ENCODE measurements at places on chromosomes 3 and 15. TPM values are rescaled to one million over a fixed set of nuclear protein-coding genes. Genes with fewer than 3 reads are reported as not detected.

DNA sequence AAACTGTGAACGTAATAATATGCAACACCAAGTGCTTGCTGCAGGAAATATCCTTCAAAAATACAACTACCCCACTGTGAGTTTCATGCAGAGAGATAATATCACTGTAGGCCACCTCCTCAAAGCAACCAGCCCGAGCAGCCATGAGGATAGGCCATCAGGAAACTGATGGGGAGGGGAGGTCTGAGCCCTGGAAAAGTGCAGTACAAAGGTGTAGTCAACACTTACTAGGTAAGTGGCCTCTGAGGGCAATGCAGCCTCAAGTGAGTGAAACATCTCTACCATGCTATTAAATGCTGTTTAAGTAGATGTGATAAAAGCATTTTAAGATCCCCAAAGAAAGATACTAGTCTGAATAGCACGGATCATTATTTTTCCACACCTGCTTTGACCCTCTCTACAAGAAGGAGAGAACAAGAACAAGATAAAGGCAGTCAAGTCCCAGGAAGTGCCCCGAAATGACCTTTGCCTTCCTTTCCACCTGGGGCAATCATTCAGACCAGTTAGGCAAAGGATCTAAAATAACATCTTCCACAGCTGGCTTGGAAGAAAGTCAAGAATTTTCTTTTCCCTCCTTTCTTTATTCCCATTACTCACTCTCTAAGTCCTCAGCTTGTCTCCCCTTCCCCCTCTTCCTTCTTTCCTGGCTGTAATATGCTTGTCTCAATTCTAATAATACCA, 62.8 kb downstream of the FMN1 start:
- DNase-seq = no peak

DNA sequence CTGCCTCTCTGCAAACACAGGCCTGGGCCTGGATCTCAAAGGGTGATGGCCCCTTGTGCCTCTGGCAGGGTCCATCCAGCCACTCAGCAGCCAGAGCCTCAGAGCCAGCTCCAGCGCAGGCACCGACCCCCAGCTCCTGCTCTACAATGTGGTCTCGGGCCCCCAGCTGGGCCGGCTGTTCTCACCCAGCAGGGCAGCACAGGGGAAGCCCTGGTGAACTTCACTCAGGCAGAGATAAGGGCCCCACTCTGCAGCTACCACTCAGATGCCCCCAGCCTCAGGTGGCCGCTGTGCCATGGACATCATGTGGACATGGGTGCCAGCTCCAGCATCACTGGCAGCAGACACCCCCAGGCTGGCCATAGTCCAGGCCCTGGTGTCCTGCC, 173.1 kb downstream of the TBC1D2B start:
- no peak for DNase-seq

GRCh38 chr3:52090131-52090932, 34.0 kb upstream of the DUSP7 start:
- DNase-seq = no peak

DNA sequence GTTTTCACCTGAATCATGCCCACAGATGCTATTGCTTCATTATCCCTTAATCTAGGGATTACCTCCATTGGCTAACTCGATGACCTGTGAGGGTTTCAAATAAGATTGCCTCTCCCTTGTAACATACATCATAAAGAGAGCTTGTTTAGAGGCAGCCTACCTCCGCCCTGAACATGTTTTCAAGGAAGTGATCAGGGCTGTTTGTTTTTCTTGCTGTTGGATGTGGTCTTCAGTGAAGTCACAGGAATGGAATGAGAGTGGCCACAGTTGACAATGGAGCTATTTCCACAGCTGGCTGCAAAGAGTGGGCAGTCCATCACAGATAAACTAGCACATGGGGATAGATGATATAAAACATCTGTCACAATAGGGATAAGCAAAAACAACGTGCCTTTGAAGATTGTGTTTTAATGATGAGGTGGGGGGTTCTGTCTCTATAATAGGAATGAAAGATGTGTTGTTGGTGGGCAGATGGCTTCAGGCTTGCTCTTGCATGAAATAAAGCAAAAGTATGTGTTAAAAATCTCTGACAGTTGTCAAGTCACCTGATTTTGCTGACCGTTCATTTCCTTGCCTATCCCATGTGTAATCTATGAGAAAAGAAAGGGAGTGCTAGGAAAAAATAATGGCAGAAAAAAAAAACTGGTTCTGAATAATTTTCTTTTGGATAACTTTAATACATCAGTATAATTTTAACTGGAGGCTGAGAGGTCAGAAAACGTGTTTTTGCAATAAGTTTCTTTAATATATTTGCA, 642.3 kb downstream of the RBMS3 start:
- peak; percentile 22 for DNase-seq

- DNase-seq = no peak
Measured at GRCh38 chr15:42544853-42545629, 3.6 kb downstream of the LRRC57 start.

Gene GPR15
- total RNA-seq = not detected

Data from PC-9 (cell line).